ENCODE measurements at places on chromosomes 6 and 20. TPM values are rescaled to one million over a fixed set of nuclear protein-coding genes. Genes with fewer than 3 reads are reported as not detected.

GRCh38 chr6:169363590-169363989 lies 109.9 kb upstream of the THBS2 start:
- no peak for DNase-seq

- DNase-seq = no peak
These were observed 91.3 kb downstream of the PSMB1 start for GRCh38 chr6:170461556-170462365.

GRCh38 chr20:44799691-44800090 lies 10.7 kb downstream of the RIMS4 start:
- no peak for DNase-seq

- peak; percentile 41 for DNase-seq
These were observed 184.2 kb upstream of the BMP2 start for GRCh38 chr20:6583134-6583738.

DNA sequence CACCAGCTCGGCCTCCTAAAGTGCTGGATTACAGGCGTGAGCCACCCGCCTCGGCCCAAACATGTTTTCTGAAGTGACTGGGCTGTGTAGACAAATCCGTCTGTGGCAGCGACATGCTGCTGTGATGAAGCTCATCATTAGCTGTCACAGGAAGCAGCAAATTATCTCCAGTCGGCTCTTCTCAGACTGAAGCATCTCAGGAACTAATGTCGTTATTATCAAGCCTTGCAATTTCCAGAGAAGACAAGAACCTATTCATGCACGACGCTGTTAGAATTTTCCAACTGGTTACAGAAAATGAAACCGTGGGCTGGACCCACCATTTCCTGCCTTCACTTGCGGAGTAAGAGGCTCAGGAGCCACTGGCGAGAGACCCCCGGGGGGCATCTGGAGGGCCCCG lies 17.1 kb upstream of the NTSR1 start:
- DNase-seq = no peak

DNA sequence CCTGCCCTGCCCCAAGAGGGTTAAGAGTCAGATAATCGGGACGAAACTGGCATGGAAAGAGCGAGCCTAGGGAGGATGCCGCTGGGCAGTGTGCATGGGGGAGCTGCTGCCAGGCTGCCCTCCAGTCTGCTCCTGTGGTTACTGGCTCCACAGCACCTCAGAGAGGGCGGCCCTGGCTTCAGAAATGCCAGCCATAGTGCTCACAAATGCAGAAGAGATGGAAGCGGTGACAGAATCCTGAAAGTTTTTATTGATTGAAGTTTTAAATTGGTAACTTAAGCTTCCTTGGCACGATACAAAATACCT lies 57.9 kb downstream of the VAPB start:
- no peak for DNase-seq

HCK gene
- polyA plus RNA-seq = 3.6 TPM

CALHM6 gene
- polyA plus RNA-seq = 2.9 TPM

ULBP3 gene
- polyA plus RNA-seq = 3.2 TPM

DNA sequence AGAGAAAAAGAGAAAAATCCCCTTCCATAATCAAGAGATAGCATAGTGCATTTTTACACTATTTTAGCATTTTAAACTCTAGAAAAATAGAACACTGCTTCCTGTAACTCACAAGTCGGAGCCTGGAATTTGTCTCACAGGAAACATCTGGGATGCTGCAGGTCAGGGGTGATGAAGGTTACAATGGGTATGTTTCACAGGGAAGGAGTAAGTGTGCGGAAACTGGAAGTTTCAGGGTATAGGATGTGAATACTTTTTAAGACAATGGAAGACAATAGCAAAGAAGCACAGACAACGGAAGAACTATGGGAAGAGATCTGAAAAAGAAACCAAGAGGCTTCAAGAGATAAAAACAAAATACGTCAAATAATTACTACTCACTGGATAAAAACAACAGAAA lies 361.0 kb upstream of the MARCKS start:
- peak; percentile 15 for DNase-seq

DNA sequence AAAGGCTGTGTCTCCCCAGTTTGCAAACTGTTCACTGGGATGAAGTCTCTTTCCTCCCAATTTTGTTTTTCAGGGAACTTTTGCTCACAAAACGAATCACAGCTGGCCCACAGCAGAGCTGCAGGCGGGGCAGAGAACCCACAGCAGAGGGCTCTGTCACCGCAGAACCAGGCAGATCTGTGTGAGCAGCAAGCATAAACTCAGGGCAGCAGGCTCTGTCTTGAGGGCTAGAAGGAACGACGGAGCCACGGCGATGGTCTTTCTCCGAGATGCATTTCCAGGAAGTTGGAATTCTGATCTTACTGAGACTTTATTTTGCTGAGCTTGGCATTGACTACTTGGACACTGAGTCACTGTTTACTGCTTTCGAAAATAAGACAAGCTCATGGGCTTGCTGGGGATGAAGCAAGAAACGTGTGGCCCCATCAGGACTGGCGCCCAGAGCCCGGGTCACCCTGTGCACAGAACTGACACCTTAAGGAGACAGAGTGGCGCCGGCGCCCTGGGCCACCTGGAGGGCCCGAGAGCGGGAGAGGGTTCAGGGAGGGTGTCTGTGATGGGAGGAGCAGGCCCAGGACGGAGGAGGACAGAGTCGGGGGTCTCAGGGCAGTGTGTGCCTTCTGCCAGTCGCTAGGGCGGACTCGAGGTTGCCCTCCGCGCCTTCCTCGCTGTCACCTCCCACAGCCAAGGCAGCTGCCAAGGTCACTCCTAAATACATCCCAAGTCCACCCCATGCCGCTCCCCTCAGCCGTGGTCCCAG lies 106.3 kb upstream of the NXT1 start:
- no peak for DNase-seq

GRCh38 chr6:105898286-105898685 lies 187.8 kb upstream of the PRDM1 start:
- DNase-seq = no peak

DNA sequence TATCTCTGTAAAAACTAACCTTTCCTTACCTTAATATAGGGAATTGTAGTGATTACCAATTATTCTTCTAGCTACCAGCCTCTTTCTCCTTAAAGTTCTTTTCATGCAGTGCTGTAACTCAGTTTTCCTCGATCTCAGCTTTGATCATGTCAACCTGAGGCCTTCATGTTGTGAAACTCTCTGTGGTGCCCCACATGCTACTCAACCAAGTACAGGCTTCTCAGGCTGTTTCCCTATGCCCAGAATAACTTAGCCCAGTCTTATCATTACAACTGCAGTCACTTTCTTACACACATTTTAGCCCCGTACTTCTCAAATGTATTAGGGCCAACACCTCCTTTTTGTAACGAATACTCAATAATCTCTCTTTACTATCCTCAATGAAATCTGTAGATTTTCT lies 90.1 kb upstream of the SUPT3H start:
- DNase-seq = no peak

BCAS4 gene
- polyA plus RNA-seq = 3.6 TPM

DNA sequence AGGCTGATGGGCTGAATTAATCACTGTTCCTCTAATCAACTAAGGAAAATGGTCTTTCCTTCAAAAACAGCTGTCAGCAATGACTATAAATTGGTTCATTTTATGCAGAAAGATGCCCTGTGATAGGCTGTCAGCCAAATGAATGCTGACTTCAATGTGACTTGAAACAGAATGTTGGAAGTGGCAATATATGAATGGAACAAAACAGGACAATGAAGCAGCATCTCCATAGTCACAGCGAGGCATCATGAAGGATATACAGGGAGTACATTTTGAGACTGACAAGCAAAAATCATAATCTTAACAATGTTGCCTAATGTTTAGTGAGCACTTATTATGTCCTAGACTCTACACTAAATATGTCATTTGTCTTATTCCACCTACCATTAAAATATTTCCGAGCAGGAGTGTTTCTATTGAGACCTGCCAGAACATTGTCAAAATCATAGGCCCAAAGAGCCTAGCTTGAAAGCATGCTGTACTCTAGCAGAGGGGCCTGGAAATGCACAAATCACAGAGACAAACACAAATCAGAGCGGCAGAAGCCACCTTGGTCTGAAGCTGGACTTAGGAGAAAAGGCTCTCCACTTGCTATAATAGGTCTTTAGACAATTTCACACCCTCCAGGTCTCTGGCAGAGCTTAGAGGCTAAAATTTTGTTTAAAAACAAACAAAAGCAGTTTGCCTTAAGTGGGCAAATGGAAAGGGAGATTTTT lies 63.3 kb downstream of the FAM50B start:
- no peak for DNase-seq

DNA sequence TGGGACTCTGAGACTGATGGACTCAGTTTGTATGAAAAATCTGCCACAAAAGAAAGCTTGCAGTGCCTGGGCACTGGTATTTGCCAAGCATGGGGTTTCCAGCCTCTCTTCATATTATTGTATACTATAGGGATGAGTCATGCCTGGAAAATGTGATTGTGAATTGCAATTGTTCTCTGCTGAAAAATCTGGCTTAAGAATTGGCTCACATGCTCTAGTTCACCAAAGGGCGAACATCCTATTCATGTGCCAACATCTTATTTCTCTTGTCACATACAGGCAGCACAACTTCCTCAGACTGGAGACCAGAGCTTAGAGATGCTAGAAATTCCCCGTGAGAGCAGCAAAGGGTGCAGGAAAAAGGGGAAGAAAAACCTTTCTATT lies 103.6 kb upstream of the KCNK16 start:
- DNase-seq = peak; percentile 20

GRCh38 chr20:62549029-62549428 lies 73.2 kb upstream of the GATA5 start:
- no peak for DNase-seq

- no peak for DNase-seq
These were observed 950 bp downstream of the KCTD20 start for GRCh38 chr6:36443471-36444428.

NKX2-2 gene
- polyA plus RNA-seq = 0.25 TPM

DNA sequence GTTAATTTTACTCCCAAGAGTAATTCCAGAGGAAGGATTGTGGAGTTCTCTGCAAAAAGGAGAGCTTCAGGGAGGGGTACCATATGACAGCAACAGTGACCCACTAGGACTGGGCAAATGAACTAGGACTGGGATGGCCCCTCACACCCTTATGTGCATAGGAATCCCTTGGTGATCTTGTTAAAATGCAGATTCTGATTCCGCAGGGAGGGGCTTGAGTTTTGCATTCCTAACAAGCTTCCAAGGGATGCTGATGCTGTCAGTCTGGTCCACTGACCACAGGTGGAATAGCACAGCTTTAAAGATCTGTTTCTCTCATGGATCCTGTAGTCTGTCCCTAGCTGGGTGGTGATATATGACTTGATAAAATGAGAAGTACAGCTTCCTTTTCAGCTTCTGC lies 6.3 kb upstream of the FOXA2 start:
- no peak for DNase-seq

DNA sequence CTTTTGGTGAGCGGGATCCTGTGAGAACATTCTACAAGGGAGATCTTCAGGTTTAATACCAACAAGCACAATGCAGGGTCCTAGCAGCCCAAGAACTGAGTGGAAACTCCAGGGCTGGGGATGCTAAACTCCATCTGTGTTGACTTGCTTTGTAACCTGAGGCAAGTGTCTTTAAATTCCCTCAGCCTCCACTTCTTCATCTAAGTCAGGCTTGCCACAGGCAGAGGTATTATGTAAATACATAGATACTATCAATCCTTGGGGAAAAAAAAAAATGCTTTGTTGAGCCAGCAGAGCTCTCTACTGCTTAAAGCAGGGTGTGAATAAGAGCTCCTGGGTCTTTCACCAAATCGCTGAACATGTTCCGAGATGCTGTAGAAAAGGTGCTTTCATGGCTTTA lies 114.2 kb upstream of the PHACTR1 start:
- no peak for DNase-seq

DOK5 gene
- polyA plus RNA-seq = 16.4 TPM

WFDC10B gene
- not detected for polyA plus RNA-seq

- DNase-seq = no peak
These were observed 291.1 kb downstream of the CLIC5 start for GRCh38 chr6:45724511-45724910.

- no peak for DNase-seq
These were observed 16.3 kb downstream of the GTSF1L start for GRCh38 chr20:43710370-43711044.

GRCh38 chr6:152271776-152272464 lies 365.2 kb downstream of the SYNE1 start:
- DNase-seq = peak; percentile 39

MEP1A gene
- polyA plus RNA-seq = not detected

GRCh38 chr20:17827759-17828559 lies 128.2 kb downstream of the BANF2 start:
- DNase-seq = no peak

GRCh38 chr6:56555438-56555872 lies 87.2 kb downstream of the DST start:
- no peak for DNase-seq

GRCh38 chr20:9298906-9299305 lies 215.5 kb upstream of the LAMP5 start:
- DNase-seq = no peak

DNA sequence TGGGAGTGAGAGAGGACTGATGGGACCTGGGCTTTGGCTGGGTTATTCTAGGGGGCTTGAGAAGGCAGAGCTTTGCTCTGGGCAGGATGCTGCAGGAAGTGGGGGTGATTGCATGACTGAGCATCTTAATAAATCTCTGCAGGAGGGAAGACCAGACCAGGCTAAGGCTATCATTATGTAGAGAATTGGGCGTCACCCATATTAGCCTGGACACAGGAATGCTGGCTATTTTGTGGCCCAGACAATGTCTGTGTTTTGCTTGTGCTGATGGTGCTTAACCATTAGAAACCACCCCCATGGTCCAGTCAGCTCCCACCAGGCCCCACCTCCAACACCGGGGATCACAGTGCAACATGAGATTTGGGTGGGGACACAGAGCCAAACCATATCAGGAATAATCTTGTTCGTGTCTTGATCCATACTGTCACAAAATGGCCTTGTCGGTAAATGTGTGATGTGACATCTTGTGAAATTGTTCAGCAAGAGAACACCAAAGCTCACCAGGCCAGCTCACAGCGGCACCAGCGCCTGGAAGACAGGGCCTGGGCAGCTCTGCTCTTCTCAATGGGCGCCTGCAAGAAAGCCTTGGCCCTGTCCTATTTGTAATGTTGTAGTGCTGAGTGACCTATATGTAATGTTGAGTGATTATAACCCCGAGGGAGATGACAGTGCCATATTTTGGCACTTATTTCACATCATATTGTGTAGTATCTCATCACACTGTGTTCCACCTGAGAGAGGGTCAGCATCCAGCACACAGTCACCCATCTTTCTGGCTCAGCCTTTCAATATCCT lies 211.8 kb downstream of the QKI start:
- DNase-seq = no peak

DNA sequence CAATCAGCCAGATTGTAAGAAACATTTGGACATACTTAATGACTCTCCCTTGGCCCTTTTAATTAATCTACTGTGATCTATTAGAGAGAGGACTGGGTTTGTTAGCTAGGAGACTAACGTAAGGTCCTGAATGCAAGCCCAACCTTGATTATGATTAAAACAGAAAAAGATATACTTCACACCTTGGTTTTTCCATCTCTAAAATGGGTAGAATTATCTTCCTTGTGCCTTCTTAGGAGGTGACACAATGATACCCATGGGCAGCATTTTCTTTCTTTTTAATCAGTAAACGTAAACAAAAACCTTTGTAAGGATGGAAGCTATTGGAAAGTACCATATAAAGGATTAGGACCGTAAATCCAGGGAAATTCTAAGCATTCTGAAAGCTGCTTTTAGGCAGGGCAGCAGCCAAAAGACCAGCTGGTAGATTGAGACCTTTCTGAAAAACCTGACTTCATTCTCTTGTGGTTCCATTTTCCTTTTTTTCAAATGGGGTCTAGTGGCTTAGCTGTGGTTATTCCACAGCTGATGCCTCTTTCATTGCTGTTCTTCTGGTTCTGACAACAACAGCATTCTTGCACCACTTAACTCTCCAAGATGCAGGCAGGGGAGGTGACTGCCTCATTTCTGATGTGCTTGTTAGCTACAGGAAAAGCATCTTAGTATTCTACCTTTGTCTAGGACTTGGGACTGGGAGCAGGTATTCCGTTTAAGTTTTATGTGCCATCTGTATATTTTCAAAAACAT lies 27.4 kb downstream of the RREB1 start:
- no peak for DNase-seq

HDAC2 gene
- 170 TPM for polyA plus RNA-seq

Data from muscle of arm (tissue), 14 donors.